ENCODE measurements at places on chromosomes 4 and X. TPM values are rescaled to one million over a fixed set of nuclear protein-coding genes. Genes with fewer than 3 reads are reported as not detected.

The RBM46 gene
- polyA plus RNA-seq: not detected

The SERPINA7 gene
- not detected for polyA plus RNA-seq

The SULT1B1 gene
- 0.38 TPM for polyA plus RNA-seq

The MAGEA9B gene
- not detected for polyA plus RNA-seq

The FGF2 gene
- 12.6 TPM for polyA plus RNA-seq

The CD38 gene
- polyA plus RNA-seq: 0.88 TPM

The TLR10 gene
- not detected for polyA plus RNA-seq

The SULT1E1 gene
- 5.5 TPM for polyA plus RNA-seq

The FGF5 gene
- polyA plus RNA-seq: not detected

All from aorta (tissue), 5 donors.